GM19239 (cell line): ENCODE measurements at places on chromosomes 2 and 18.

- DNase-seq = peak; percentile 28
Observed at GRCh38 chr2:241309684-241310117, 5.8 kb downstream of the HDLBP start.

- DNase-seq = no peak
Observed at GRCh38 chr2:150007815-150008430, 420.3 kb upstream of the MMADHC start.

DNA sequence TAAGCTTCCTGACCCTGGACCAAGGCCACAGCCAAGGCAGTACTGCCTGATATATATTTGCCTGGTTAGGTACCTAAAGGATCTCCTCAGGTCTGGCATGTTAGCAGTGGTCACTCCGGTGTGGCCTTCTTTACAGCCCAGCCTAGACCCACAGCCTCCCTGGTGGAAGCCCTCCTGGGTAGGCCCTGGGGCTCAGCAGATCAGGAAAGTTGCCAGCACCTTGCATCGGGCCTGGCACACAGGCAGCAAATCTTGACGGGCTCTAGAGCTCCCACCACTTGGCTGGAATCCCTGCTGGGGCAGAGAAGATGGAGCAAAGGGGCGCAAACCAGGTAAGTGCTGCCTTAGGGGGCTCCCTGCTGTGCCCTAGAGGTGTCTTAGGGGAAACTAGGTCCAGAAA is 40.9 kb upstream of the ATP6V1B1 start:
- DNase-seq = no peak

DNA sequence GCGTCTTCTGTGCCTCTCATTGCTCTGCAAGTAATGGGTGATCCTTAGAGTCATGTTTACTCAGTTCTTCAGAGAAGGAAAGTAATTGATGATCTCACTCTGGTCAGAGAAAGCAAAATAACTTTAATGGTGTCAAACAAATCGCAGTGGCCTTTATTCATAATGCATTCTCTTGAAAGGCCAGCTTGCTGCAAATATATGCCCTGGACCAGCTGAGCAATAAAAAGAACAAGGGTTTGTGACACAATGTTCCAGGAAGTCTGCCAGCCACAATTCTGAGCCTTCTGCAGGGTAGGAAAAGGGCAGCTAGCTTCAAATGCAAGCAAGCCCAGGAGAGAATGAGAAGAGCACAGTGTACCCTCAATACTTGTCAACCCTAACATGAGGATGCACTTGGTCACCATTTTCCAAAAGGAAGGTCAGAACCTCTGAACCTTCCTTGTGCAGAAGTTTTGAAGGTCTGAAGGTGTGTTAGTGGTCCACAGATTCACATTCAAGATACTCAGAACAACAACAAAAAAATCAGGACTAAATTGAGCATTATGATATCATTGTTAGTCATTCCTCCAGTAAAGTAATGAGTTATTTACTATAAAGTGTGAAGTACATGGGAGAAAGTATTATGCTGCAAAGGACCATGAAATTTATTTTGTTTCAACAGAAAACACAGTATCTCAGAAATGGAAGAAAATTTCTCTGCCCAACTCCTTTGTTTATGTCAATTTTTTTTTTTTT is 355.6 kb downstream of the PAX3 start:
- no peak for DNase-seq

GRCh38 chr2:211766689-211767088 is 771.9 kb downstream of the ERBB4 start:
- no peak for DNase-seq

DNA sequence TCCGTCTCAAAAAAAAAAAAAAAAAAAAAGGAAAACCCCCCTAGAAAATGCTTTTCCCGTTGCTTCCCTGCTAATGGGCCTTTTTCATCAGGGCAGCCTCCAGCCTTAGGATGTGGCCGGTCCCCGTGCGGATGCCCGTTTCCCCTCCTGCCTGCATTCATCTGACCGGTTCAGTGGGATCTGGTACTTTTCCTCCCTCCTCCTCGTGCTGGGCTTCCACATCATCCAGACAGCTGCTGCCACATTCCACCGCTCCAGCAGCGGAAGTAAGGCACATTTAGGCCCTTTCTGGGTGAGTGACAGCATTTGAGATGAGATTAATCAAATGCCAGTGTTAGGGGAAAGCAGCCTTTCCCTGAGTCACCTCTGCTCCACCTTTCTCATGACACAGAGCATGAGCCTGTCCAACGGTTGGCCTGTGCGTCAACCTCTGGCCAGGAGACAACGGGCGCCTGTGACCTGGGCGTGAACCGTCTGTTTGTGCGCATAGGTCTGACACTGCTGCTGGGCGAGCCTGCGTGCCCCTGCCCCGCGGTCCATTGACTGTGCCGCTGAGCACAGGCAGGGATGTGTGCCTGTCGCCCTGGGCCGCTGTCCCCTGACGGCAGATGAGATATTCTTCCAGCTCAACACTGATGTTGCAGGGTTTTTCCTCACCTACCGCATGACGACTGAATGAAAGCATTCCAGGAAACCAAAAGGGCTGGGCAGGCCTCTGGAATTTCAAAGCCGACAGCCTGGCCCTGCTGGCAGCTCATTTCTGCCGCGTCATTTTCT is 174.0 kb downstream of the TGIF1 start:
- DNase-seq = no peak

DNA sequence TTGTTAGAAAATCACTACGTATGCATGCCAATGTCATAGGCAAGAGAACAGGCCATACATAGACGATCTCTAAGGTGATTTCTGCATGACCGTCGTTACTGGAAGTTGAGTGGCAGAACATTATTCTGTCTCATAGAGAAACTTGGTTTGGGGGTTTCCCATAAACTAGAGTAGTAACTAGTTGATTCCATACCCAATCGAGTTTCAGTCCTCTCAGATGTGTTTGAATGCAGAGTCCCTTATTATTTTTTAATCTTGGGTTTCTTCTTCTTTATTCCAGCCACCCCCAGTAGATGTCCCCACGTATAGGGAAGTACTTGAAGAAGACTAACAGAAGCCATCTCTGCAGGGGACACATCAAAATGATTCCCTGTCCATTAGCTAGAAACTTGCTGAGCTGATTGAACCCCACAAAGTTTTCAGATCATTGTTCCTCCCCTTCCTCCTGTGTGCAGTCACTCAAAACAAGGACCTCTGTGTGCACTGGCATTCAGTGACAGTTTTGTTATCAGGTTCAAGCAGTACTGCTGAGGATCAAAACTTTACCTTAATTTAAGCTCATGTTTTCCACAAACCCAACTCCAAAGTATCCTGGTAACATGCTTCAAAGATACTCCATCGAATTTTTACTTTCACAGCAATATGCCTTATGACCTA is 68.4 kb upstream of the CDCA7 start:
- peak; percentile 19 for DNase-seq

DNA sequence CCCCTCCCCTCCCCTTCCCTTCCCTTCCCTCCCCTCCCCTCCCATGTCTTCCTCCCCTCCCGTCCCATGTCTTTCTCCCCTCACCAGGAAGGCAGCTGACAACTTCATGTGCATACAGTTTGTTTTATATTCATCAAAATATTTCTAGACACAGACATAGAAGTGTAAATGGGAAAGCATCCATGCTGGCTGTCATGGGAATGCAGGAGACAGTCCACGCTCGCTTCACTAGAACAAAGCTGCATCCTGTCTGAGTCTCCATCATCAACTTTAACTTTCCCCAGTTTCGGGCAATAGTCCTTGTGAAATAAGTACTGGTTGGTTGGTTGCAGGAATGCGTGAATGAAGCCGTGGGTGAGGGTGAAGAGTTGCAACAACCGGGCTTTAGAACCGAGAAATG is 226.9 kb downstream of the DCDC2C start:
- no peak for DNase-seq

GRCh38 chr18:43634994-43635393 is 357.7 kb upstream of the SYT4 start:
- no peak for DNase-seq
